ENCODE measurements at places on chromosomes 6 and 20. TPM values are rescaled to one million over a fixed set of nuclear protein-coding genes. Genes with fewer than 3 reads are reported as not detected.

Gene TSBP1
- not detected for total RNA-seq

Gene IL20RA
- total RNA-seq: 6.7 TPM

Gene VGLL2
- total RNA-seq: 24.4 TPM

Gene LAMA5
- total RNA-seq: 90.5 TPM

Gene SLC17A5
- total RNA-seq: 33.4 TPM

Gene SCRT2
- not detected for total RNA-seq

Gene FAXC
- total RNA-seq: 3.0 TPM

Gene PRRT1
- total RNA-seq: not detected

Gene BPIFB2
- total RNA-seq: not detected

Gene LINC00237
- total RNA-seq: not detected

Gene FRS3
- total RNA-seq: 2.0 TPM

Gene KIAA1755
- 0.57 TPM for total RNA-seq

Gene SPATA25
- 10.2 TPM for total RNA-seq

Gene PRKN
- 11.6 TPM for total RNA-seq

Gene KPNA5
- total RNA-seq: 21.3 TPM

All from myocyte (in vitro differentiated cells).